Right renal cortex interstitium (tissue), 3 donors: ENCODE measurements at places on chromosomes 5 and 9.

- no peak for DNase-seq
Measured at GRCh38 chr5:122778157-122778556, 3.3 kb downstream of the SNX2 start.

DNA sequence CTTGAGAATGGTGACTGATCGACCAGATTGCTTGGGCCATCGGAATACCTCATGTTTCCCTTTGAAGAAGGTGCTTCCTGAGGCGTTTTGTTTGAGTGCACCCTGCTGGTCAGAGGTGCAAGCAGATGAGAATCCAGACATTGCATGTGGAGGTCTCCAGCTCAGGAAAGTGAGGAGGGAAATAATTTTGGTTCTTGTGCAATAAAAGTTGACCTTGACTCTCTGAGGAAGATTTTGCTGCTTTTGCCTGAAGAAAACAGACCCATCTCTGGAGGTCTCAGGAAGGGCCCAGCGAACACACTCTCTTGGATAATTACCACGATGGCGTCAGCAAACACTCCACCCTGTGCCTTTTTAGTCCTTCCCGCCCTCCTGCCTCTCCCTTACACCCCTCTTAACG lies 69.7 kb downstream of the GRAMD2B start:
- no peak for DNase-seq

DNA sequence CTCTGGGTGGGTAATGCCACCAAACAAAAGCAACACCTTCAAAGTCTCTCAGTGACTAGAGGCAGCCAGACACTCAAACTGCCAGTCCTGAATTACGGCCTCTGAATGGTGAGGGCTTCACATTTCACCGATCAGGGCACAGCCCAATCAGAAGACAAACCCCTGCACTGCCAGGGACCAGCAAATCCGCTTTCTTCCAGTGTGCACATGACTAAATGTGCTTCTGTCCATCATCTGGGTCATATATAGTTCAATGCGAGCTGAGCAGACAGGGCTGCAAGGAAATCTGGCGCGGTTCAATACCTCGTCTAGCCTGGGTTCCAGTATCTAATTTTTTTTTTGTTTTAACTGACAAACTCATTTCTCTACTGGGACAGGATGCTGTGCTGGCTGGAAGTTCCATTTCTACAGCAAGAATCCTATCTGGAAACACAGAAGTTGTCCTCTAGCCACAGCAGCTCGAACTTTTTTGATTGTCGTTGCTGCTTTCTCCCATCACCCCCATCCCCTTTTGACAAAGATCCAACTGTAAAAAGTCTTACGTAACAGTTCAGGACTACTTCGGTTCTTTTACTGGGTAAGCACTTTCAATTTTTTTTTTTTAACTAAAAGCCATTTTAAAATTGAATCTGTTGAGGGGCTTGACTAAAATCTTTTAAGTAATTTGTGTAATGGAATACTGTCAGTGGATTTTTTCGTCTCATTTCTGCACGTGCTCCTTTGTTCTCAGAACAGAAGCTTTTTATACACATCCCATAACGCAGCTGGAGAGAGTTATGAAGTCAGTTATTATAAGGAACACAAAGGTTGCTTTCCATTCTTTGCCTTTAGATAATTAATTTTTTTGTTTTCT lies 112.7 kb downstream of the NR6A1 start:
- DNase-seq: peak; percentile 94

DNA sequence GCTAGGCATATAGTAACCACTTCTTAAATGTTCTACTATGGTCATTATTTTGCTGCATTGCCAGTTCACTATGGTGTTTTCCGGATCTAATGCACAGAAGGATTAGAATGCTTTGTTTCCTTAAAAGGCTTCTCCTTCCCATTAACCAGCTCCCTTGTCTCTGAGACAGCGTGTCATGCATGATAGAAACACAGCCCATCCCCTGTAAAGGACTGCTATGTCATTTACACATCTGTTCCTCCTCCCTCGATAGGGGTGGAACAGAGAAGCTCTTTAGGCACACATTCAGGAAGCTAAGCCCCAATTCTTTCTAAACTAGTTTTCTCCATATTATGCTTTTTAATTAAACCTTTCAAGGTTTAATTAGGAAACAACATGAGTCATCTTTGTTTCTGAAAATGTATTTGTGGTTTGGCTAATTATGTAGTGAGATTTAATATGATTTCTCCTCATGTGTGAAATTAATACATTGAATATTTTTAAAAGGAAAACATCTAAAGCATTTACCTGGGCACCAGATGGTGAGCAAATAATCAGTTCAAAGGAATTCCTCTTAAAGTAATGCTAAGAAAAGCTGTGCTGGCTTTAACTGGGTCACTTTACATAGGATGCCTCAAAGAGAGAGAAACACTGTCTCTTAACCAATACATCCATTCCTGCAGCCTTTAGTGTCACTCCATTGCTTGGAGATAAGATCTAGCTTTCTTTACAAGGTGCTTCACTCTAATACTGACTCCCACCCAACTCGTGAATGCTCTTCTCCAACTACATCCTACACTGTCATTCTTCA lies 133.3 kb upstream of the PPP1R2B start:
- DNase-seq: no peak

- DNase-seq: no peak
Measured at GRCh38 chr5:127683008-127683407, 20.2 kb upstream of the CCDC192 start.

- DNase-seq: no peak
Measured at GRCh38 chr5:142197098-142197497, 88.5 kb downstream of the NDFIP1 start.

DNA sequence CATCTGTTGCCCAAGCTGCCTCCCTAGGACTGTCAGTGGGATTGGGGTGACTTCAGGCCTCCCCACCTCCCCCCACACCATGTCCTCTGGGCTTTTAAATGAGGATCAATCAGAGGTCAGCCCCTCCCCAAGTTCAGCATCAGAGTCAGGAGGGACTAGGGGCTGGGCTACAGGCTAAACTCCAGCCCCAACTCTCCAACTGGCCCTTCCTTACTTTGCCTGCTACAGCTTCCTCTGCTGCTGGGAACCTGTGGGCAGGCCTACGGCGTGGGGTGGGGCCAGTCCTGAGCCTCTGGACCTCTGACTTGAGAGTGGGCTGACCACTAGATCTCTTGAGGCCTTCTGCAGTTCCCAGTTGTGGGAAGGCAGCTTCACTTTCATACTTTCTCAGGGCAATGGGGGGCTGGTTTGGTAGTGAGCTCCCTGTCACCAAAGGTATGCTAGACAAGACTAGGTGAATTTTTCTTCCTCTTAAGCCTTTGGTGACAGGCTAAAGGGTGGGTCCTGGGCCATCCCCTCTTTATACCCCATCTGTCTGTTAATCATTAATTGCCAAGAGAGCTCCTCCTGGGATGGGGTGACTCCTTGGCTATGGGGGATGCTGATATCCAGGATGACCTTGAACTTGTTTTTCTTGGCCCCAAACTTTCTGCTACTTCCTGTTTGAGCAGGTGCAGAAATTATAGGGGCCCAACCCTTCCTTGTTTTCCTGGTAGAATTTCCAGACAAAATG lies 10.8 kb upstream of the DAB2IP start:
- DNase-seq: no peak

- no peak for DNase-seq
Measured at GRCh38 chr9:34994260-34994899, 4.8 kb downstream of the DNAJB5 start.

DNA sequence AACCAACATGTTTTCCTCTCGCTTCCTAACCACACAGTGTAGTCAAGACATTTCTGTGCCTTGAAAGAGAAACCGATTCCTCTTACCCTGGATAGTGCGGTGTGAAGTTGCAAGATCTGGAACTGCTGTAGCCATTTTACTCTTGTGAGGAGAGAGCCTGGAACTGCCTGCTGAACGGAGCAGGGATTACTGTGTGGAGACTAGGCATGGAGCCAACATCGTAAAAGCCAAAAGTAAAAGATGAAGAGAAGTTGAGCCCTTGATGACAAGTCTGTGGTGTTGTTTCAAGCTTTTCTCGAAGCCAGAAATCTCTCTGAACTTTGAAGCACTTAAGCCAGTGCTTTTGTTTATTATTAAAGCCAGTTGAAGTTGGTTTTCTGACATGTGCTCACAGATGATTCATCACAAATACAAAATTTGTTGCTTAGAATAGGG lies 110.1 kb upstream of the GRIN3A start:
- peak; percentile 45 for DNase-seq

GRCh38 chr5:101431201-101431600 lies 528.1 kb upstream of the ST8SIA4 start:
- DNase-seq: no peak

DNA sequence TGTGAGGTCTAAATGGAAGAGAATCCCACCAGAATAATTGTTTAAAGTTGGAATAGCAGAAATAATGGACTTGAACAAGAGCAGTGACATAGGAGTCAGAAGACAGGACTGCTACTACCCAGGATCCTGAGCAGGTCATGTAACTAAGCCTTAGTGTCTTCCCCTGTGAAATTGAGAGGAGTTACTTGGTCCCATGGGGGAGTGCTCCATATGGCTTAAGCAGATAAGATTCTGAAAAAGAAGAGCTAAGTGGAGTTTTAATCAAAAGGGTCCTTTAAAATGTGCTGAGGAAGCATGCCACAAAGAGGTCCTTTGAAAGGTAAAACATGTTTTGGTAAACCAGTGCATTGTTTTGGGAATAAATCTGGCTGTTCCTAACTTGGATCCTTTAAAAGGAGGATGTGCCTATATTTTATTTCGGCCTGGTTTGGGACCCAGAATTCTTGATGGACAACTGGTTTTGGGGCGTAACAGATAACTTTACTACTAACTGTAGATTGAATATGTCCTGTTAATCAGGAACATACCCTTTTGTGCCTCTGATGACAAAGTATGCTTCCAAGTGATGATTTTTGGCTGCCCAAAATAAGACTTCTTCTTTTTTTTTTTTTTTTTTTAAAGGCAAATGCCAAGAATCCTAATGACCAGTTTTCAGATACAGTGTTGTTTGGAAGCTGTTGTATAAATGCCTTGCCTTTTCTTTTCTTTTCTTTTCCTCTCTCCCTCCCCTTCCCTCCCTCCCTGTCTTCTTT lies 5.7 kb downstream of the RCL1 start:
- DNase-seq: no peak

- DNase-seq: no peak
Measured at GRCh38 chr5:180636403-180637075, 12.9 kb downstream of the FLT4 start.

DNA sequence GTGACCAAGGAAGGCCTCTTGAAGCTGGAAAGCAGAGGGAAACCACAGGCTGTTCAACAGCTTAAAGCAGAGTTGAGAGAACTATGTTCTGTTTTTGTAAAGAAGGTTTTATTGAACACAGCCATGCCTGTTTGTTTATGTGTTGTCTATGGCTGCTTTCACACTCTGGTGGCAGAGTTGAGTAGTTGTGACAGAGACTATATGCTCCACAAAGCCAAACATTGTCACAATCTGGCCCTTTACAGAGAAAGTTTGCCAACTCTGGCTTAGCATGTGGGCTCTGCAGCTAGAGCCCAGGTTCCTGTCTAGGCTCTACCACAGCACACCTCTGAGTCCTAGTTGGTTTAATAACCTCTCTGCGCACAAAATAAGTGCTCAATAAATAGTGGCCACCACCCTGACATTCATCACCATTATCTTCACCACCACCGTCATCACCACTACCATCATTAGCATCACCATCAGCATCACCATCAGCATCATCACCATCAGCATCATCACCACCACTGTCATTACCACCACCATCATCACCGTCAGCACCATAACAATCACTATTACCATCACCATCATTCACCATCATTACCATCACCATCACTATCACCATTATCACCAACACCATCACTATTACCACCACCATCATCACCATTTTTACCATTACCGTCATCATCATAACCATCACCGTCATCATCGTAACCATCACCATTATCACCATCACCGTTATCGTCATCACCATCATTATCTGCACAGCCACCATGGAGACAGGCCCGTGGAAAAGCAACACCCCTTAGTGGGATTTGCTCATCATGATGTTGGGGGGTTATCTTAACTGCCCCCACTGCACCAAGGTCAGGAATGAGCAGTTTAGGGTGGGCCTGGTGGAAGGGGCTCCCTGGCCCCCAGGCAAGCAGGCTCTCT lies 18.3 kb downstream of the AKNA start:
- DNase-seq: no peak

- no peak for DNase-seq
Measured at GRCh38 chr5:92588876-92589275, 992.1 kb downstream of the NR2F1-AS1 start.

DNA sequence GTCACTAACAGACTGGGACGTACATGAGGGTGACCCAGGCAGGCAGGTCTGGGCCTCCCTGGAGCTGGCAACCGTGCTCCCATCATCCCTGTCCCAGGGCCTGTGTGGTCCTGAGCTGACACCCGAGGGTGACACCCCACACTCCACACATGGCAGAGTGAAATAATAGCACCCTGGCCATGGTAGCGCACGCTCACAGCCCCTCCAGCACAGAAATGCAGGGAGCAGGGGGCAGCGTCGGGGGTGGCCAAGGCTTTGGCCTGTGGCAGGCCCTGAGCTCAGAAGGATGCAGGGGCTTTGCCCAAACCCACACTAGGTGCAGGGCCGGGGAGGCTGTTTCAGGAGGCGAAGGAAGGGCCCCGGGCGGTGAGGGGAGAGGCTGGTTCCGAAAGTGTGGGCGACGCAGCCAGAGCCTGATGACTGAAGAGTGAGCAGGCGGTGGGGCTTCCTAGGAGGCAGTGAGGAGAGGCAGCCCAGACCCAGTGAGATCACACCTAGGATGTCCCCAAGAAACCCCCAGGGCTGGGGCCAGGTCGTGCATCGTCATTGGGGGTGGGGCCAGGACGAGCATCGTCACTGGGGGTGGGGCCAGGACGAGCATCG lies 12.9 kb downstream of the OR2V2 start:
- DNase-seq: no peak
